ENCODE measurements at places on chromosomes 5 and 9. TPM values are rescaled to one million over a fixed set of nuclear protein-coding genes. Genes with fewer than 3 reads are reported as not detected.

- DNase-seq = no peak
Observed at GRCh38 chr5:158780656-158781237, 319.0 kb downstream of the EBF1 start.

DNA sequence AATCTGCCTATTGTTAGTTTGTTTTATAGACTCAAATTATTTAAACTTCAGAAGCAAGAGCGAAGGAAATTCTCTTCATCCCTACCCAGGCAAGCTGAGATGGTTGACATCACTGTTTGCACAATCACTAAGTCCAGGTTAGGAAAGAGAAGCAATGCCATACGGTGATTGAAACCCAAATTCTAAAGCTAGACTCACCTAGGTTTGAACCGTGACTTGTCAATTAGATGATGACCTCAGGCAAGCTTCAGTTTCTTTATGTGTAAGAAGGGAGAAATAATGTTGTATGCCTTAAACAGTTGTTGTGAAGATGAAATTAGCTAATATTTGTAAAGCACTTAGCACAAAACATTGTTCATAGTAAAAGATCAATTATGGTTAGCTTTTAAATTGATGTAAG is 96.5 kb upstream of the ANKRD55 start:
- no peak for DNase-seq

- no peak for DNase-seq
Observed at GRCh38 chr5:177610131-177610769, 10.3 kb downstream of the B4GALT7 start.

Gene ARRDC3
- total RNA-seq = 97.4 TPM

Gene NMUR2
- 0.83 TPM for total RNA-seq

Gene SURF6
- 19.9 TPM for total RNA-seq

Gene GABRG2
- 77.7 TPM for total RNA-seq

All from spinal cord (tissue), 10 donors.